ENCODE measurements at places on chromosomes 16 and 17.

DNA sequence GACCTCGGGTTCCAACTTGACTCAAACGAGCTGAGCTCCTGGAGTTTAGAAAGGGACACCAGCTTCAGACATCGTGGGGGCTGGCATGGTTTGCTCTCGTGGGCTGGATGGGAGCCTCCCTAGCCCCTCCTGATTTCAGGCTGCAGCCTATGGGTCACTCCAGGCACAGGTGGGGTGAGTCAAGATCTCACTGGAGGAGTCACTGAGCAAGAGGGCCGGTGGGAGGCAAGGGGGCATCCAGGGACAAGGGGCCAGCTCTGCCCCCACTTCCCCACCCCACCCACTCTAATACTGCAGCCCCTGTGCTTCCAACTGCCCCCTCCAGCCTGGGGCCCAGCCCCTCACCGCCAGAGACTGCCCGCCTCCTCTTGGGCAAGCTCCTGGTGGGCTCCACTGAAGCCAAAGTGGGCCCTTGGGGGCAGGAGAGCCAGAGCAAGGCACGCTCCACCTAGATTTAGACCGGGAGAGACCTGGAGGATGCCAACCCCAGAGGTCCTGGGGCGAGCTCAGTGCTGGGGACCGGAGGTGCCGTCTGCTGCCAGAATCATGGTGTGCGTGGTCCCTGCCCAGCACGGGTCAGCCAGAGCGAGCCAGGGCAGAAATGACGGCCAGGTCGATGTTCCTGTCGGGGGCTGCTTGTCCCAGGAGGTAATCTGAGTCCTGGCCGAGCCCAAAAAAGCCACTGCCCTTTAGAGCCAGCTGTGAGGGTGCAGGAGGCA lies 6.4 kb downstream of the SLC16A3 start:
- DNase-seq, result no peak

DNA sequence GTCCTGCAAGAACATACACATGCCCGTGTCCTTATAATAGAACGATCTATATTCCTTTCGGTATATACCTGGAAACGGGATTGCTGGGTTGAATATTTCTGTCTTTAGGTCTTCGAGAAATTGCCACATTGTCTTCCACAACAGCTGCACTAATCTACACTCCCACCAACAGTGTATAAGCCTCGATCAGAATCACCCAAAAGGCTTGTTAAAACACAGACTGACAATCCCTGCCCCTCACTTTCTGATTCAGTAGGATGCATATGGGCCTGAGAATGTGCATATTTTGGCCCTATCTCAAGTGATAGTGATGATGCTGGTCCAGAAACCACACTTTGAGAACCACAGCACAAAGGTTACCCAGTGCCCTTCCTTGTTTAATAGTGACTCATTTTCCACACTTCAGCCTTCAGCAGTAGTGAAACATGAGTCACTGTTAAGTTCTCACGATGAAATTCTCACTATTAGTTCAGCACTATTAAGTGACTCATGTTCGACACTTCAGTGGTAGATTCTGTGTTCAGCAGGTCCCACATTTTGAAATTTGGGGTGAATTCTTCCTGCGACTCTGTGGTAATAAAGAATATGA lies 215.6 kb downstream of the GRIN2A start:
- DNase-seq, result no peak

- no peak for DNase-seq
These were observed 563.9 kb downstream of the TMEM114 start for GRCh38 chr16:8026450-8026849.

DNA sequence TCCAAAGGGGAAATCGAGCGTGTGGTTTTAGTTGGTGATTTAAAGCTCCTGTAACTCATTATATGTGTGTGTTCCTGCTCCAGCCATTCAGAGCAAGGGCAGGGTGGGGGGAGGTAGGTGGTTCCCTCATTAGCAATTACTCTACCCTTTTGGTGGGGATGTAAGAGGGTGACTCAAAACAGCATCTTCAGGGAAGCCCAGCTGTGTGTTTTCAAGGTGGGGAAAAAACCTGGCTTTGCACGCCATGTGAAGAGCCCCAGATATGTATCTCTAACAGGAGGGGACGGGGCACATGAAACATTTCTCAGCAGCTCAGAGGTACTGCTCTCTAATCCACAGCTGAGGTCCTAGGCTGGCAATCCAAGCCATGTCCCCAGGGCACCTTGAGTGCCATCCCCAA lies 241.3 kb upstream of the ZFHX3 start:
- no peak for DNase-seq

DNA sequence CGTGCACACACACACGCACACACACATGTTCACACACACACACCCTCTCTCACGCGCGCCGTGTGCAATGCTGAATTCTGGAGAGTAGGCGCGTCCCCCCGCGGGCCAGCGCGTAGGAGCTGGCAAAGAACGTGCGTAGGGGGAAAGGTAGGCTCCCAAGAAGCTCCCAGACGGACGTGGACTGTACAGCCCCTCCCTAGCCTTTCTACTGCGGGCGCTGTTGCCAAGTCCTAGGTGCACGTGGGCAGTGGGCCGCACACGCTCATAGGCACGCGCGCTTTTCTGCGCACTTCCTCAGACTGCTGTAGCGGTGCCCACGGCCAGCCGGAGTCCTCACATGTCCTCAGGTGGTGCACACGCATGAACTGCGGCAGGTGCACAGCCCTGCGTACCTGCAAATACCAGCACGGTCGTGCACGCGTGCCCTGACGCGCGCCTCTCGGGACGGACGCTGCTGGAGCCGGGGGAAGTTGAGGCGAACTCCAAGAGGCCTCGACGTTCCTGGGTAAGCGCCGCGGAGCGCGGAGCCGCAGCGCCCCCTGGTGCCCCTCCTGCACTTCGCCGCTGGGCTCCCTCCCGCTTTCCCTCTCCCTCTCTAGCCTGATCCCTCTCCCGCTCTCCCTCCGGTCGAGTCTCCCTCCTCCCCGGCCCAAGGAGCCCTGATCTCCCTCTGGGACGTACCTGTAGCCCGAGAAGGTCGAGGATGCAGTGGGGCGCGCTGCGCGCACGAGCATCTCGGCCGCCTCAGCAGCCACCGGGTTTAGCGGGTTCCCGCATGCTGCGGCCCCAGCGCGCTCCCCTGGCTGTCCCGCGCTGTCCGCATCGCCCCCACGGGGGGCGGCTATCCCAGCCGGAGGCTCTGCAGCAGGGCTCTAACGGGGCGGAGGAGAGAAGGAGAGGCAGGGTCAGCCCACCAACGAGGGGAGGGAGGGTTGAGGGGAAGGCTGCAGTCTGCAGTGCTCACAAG lies 749 bp downstream of the GRIN2A start:
- peak; percentile 13 for DNase-seq

All from stimulated activated CD8-positive, alpha-beta memory T cell treated with anti-CD3 and anti-CD28 coated beads, Interleukin-15, amount 100 ng/mL, for 24 hours (primary cell).